HuH-7 (cell line): ENCODE measurements at places on chromosomes 11 and 22.

GRCh38 chr11:4699697-4700435, 2.2 kb upstream of the OR51E2 start:
- no peak for DNase-seq

GRCh38 chr11:22807855-22808570, 21.6 kb downstream of the SVIP start:
- no peak for DNase-seq

- DNase-seq = peak; percentile 40
Observed at GRCh38 chr11:65266210-65266609, 4.4 kb downstream of the POLA2 start.

DNA sequence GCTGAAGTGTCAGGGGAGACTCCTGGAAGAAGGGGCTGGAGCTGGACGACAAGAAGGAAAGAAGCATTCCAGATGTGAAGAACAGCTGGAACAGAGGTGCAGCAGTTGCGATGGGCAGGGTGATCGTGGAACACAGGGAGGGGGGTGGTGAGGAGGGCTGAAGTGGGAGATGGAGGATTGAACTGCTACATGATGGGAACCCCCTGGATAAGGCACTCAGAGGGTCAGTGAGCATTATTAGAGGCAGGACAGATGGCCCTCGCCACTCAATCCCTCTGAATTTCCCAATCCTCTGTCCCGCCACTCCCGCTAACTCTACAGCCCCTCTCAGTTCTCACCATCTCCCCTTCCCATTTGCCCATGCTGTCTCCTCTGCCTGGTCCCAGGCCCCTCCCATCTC, 14.0 kb downstream of the SERPINH1 start:
- no peak for DNase-seq
